NCI-H146 (cell line): ENCODE measurements at places on chromosomes 11 and 22.

DNA sequence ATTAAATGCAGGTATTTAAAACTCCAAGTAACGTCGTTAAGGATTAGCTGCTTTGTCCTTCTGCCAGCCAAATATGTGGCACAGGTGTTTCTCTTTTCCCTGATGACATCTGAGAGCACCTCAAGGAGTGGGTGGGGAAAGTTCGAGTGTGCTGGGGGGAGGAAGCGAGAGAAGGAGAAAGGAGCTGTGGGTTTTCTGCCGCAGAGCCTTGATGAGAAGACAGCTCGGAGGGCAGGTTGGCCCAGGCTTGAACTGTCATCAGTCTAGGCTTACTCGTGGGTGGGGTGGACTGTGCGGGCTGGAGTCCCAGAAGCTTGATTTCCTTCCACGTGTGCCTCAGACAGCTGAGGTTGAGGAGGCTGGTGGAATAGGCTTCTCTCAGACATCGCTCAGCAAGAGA lies 15.2 kb upstream of the SORL1-AS1 start:
- DNase-seq: no peak

DNA sequence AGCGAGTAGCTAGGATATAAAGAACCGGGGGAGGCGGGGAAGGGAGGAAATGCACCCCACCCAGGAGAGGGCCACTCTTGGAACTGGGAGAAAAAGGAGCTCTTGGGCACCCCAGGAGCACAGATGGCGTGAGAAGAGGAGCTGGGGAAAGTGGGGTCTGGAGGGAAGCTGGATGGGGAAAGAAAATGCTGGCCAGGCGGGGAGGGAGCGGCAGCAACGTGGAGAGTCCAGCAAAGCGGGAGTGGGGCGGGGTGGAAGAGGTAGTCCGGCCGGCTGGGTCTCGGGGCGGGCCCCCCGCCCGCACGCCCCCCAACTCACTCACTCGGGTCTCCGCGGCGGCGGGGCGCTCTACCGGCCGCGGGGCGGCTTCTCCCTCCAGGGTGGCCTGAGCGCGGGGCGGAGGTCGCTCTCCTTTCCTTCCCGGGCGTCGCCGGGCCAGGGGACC lies 522 bp downstream of the TOB2 start:
- DNase-seq: no peak

GRCh38 chr11:127710831-127711230 lies 710.3 kb upstream of the KIRREL3 start:
- DNase-seq: no peak

DNA sequence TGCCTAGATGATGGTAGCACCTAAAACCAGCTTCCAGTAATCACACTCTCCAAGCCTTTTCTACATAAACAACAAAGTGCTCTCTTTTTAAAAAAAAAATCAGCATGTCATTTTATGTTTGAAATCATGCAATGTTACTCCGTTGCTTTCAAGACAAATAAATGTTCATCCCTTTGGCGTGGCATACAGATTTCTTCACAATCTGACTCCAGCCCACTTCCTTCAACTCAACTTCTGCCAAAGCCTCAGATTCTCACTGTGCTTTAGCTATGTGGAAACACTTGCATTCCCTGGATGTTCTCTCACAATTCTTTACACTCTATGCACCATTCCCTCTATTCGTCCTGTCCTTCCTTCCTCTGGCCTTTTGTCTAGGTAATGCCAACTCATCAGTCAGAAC lies 206.3 kb upstream of the BLID start:
- DNase-seq: no peak

GRCh38 chr11:24747275-24748251 lies 250.7 kb downstream of the LUZP2 start:
- no peak for DNase-seq

GRCh38 chr22:46033256-46034200 lies 56.6 kb upstream of the WNT7B start:
- DNase-seq: no peak

- DNase-seq: peak; percentile 24
Measured at GRCh38 chr11:78851878-78852586, 277.4 kb upstream of the NARS2 start.

DNA sequence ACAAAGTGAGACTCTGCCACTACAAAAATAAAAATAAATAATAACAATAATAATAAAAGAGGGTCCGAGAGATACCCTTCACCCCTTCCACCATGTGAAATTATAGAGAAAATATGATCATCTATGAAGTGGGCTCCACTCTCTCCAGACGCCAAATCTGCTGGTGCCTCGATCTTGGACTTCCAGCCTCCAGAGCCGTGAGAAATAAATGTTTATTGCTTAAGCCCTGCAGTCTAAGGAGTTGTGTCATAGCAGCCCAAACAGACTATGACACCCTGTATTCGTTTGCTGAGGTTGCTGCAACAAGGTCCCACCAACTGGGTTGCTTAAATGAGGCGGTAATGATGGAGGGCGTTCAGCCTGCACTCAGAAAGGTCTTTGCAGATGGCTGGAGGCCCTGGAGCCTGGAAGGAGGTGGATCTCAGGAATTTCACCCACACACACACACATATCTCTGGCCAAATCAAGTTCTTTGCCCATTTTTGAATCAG lies 7.6 kb upstream of the SEPTIN5 start:
- DNase-seq: no peak

DNA sequence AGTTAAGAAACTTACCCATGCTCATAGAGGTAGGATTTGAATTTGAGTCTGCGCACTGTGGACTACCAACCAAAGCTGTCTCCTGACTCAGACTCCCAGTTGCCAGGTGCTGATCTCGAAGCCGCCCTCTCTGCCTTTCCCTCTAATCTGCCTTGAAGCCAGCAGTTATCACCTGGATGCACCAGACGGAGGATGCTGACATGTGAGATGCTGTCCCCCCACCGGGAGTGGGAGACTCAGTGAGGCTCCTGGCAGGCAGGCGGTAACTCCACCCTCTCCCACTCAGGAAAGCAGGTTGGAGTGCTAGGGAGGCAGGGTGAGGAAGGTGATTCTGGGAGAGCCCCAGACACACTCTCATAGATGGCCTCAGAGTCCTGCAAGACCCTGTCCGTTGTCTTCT lies 40.4 kb downstream of the KIAA1671 start:
- DNase-seq: no peak

- DNase-seq: peak; percentile 78
Measured at GRCh38 chr11:33257897-33258630, 883 bp downstream of the HIPK3 start.

DNA sequence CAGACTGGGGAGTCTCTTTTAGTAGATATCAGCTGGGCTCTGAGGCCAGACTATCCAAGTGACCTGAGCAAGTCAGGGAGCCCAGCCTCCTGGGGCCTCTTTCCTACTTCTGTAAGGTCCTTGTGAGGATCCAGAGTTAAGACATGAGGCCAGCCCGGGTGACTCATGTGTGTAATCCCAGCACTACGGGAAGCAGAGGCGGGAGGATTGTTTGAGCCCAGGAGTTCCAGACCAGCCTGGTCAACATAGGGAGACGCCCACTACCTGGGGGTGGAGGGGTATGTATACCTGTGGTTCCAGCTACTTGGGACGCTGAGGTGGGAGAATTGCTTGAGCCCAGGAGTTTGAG lies 36.9 kb upstream of the POLA2 start:
- DNase-seq: no peak

GRCh38 chr11:34680918-34681586 lies 60.2 kb downstream of the EHF start:
- DNase-seq: peak; percentile 97

- no peak for DNase-seq
Measured at GRCh38 chr11:119116235-119116594, 5.2 kb upstream of the HINFP start.

- DNase-seq: no peak
Measured at GRCh38 chr11:127965939-127966668, 621.3 kb downstream of the ETS1 start.

- no peak for DNase-seq
Measured at GRCh38 chr11:75426720-75427086, 6.3 kb downstream of the KLHL35 start.

- DNase-seq: no peak
Measured at GRCh38 chr11:19617696-19618523, 94.7 kb upstream of the NAV2 start.

DNA sequence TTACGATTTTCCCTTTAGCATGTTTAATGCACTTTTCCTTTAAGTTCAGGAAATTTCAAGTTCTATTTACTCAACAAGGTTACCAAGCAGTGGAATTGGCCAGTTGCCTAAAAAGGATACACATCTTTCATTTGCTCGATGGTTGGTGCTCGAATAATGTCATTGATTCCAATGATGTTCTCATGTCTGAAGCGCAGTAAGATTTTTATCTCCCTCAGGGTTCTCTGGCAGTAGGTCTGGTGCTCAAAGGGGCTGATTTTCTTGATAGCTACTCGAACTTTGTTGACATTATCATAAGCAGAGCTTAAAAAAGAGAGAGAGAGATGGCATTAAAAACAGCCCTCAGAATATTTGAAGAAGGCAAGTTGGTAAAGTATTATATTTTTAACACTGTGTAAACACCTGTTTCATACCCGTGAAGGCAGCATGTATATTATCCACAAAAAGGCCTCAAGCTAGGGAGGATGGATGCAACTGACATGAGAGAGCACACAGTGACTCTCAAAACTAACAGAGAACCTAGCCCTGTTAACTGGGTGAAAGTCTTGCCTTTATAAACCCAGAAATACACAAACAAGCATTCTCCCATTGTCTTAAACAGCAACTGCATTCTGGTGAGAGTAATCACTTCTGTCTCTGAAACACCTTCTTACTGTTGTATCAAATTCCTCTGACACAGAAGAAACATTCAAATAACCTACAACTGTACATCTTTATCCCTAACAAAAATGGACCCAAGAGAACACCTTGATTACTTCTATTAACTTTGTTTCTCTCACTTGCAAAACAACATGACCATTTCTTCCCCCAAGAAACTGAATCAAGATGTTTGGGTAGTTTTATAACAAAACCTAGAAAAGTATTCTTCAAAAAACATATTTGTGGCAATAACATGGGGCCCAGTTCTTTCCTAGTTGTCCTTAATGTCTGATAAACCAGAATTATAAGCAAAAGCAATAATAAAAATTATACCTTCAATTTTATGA lies 59.6 kb downstream of the MAPK1 start:
- no peak for DNase-seq

DNA sequence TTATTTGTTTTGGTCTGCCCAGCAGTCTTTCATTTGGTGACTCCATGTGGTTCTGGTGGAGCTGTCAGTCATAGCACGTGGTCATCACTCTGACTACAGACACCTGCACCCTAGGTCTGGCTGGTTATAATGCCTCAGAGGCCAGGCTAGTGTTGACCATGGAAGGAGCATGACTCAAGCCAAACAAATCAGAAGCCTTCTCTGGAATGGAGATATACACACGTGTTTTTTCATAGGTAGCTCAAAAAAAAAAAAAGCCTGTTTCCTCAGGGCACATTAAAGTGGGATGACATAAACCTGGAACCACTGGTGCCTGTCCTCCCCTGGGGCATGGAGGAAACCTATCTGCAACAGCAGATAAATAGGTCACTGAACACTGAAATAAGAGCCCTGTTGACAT lies 8.1 kb upstream of the PLAAT3 start:
- peak; percentile 89 for DNase-seq

GRCh38 chr11:66126808-66127555 lies 56.9 kb downstream of the PACS1 start:
- no peak for DNase-seq

DNA sequence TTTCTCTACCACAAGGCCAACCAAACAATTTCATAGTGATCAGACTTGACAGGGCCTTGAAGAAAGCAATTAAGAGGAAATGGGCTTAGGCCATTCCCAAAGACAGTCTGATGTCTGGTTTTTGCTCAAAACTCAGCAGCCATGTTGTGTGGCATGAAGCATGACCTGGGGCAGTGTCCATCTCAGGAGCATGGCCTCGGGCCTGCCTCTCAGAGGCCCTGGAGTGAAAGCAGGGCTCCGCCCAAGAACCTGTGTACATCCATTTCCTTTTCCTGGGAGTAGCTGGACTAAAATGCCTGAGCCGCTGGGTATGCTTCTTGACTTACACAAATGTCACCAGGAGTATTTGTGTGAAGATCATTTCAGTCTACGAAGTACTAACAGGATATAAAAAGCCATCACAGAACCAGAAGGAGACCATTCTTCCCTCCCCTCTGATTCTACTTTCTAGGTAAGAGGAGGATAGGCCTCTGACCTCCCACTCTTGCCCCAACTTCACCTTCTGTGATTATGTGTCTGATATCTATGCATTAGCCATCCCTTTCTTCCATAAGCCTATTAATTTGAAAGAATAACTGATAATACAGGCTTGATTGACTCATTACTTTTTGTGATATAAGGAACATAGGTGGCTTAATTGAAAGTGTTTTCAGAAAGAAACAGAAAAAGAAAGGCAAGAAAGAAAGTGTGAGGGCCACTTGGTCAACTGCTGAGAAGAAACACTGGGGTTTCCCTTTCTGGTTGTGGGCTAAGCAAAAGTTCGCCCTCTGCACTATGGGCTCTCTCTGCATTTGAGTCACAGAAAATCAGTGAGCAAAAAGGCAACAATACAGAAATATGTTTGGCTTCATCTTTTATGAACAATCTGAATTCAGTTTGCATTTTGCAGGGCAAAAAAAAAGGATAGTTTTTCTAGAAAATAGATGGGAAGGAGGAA lies 188.6 kb upstream of the MTMR2 start:
- DNase-seq: no peak

DNA sequence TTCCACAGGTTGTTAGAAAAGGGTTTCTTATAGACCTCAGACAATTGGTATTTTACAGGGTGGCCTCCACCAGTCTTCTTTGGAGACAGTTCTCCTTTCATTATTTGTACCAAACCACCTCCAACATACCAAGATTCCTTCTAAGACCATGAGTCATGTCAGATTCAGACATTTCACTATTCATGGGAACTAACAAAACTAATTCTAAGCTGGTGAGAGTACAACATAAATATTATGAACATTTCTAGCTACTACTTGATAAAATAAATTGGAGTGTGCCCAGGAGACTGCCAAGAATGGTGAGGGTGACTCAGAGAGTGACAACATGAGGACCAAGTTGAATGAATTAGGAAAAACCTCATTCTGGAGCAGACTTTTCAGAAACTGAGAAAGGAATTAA lies 494.6 kb upstream of the LRRC4C start:
- DNase-seq: no peak

- no peak for DNase-seq
Measured at GRCh38 chr11:75433443-75433842, 440 bp upstream of the KLHL35 start.

- DNase-seq: no peak
Measured at GRCh38 chr11:19924716-19925115, 212.1 kb downstream of the NAV2 start.

DNA sequence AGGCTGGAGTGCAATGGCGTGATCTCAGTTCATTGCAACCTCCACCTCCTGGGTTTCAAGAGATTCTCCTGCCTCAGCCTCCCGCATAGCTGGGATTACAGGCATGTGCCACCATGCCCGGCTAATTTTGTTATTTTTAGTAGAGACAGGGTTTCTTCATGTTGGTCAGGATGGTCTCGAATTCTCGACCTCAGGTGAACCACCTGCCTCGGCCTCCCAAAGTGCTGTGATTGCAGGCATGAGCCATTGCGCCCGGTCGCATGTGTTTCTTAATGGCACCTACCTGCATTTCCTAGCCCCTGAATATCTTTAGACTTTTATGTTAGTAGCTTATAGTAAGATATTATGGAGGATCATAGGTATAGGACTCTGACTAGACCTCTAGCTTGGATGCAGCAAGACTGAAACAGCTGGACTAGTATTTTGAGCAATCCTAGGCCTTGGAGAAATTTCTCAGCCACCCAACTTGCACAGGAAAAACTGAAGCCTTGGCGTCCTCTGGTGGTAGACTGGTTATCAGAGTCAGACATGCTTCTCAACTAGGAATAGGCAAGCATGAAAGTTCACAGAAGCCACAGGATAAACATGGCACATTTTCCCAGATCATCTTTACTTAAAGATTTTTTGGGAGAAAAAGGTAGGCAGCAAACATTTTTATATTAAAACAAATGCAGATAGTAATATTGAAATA lies 22.7 kb upstream of the C1QTNF4 start:
- DNase-seq: peak; percentile 9

GRCh38 chr11:32489464-32489863 lies 54.1 kb upstream of the WT1 start:
- no peak for DNase-seq
